Renal pelvis (tissue), 12 donors: ENCODE measurements at places on chromosomes 4 and X. TPM values are rescaled to one million over a fixed set of nuclear protein-coding genes. Genes with fewer than 3 reads are reported as not detected.

DNA sequence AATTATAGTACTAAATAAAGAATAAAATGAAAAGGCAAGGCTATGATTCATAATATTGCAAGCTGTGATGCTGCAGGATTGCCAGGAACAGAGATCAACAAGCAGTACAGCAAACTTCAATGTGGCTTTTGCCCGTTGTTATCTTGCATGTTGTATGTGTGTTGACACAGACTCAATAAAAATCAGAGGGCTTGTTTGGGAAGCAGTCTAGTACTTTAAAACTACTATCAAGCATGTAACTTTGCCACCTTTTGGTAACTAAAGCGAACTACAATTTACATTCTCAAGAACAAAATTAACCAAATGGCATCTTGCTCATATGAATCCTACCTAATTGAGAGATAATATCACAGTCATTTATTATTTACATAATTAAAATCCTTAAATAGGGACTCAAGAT lies 79.8 kb upstream of the GPM6A start:
- no peak for DNase-seq

GRCh38 chr4:55933611-55934010 lies 15.1 kb upstream of the CEP135 start:
- DNase-seq = no peak

Gene CNKSR2
- 1.4 TPM for polyA plus RNA-seq

GRCh38 chr4:155828628-155829027 lies 37.4 kb downstream of the ASIC5 start:
- DNase-seq = no peak

DNA sequence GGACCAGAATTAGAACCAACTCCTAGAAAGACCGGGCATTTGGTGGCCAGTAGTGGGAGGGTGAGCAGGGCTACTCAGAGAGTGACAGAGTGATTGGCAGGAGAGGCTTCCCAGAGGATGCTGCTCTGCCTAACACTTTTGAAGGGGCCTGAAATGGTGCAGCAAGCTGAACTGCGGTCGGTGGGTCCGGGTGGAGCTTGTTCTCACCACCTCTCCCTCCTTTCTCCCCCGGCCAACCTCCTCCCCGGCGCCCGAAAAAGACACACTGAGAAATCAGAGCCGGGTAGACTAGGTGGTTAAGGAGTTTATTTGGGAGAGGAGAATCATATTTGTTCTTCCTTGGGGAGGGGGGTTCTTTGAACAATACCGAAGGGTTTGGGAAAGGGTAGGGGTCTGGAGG lies 1.4 kb upstream of the PRICKLE3 start:
- DNase-seq = no peak

Gene SPANXB1
- not detected for polyA plus RNA-seq

Gene ATP2B3
- 0.17 TPM for polyA plus RNA-seq

Gene BEX5
- 13.1 TPM for polyA plus RNA-seq
